ENCODE measurements at places on chromosomes 7 and 10. TPM values are rescaled to one million over a fixed set of nuclear protein-coding genes. Genes with fewer than 3 reads are reported as not detected.

GRCh38 chr7:1160670-1161021 is 650 bp upstream of the ZFAND2A start:
- DNase-seq: no peak

Gene STOX1
- polyA plus RNA-seq: 11.4 TPM

DNA sequence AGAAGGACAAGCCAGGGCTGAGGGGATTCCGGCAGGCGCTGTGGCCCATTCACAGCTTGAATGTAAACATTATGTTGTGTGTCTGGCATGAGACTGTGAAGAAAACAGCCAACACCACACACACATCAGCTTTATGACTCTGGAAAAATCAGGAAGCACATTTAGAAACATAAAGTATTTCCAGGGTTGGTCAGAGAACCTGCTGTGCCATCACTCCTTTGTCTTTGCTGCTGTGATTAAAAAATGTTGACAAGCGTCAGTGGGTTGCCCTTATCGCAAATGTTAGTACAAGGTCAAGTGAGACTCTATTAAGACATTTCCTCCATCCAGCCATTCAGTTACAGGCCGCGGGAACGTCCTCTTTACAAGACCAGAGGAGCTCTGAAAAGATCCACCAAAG is 95.4 kb downstream of the TAX1BP1 start:
- no peak for DNase-seq

DNA sequence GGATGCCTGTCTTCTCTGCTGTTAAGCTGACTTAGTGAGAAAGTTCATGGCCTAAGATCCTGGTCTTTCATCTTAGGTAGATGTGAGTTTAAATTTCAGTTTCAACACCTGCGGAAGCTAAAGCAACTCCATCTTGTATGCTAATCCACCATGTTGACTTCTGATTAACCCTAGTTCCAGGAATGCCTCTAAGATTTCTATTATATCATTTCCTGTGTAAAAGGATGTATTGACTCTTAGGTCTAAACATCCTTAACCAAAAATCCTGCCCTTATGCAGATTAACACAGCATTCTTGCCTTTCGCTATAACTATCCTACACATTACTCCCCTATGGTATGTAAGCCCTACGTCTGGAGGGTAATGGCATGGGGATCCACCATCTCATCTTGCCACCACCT is 94.4 kb upstream of the CCDC6 start:
- no peak for DNase-seq

GRCh38 chr7:69577221-69577620 is 21.1 kb upstream of the AUTS2 start:
- DNase-seq: no peak

Gene C10orf105
- polyA plus RNA-seq: 0.61 TPM

GRCh38 chr10:49748006-49748405 is 14.1 kb downstream of the OGDHL start:
- DNase-seq: no peak

- no peak for DNase-seq
Observed at GRCh38 chr10:121851786-121852185, 76.0 kb downstream of the ATE1 start.
